Tibial nerve (tissue), 4 donors: ENCODE measurements at places on chromosomes 16 and 17.

GRCh38 chr17:19928299-19928698, 49.3 kb downstream of the AKAP10 start:
- DNase-seq = no peak

- no peak for DNase-seq
Observed at GRCh38 chr17:21176773-21177395, 37.1 kb downstream of the TMEM11 start.

DNA sequence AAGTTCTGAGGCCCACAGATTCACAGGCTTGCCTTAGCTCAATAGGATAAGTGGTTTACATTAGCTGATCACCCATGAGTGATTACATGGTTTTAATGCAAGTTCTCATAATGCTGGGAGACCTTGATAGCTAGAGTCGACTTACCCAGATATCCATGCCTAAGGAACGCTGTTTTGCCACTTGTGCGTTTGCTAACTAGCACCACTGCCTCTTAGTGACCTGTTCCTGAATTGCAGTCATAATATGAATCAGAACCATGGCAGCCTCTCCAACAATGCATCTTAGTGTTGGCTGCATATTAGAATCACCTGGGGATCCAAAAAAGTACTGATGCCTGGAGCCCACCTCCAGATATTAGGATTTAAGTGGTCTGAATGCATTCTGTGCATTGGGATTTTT, 251.1 kb upstream of the CDH5 start:
- no peak for DNase-seq

- DNase-seq = no peak
Observed at GRCh38 chr16:71249399-71249798, 18.9 kb upstream of the HYDIN start.

DNA sequence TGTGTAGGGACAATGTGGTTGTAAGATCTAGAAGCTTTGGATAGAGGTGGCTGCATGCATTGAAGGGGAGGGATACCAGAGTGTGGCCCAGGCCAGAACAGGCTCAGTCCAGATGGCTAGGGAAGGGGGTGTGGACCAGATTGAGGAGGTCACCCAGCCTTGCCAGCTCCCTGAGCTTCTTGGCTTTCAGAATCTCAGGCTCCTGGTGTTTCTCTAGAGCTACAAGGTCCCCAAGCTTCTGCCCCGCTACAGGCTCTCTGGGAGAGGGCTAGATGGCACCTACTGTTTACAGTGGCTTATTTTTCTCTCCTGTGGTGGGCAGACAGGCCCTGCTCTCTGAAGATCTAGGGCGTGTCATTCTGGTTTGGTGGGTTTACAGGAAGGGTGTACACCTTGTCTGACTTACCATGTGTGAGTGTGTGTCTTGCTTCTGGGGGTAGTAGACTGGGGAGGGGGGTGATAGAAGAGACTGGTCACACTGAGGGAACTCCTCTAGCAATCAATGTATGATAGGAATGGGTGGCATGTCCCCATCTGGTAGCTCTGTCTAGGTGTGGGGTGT, 1.1 kb downstream of the RARA start:
- peak; percentile 12 for DNase-seq

GRCh38 chr16:9950658-9951057, 231.6 kb downstream of the GRIN2A start:
- DNase-seq = no peak

GRCh38 chr16:67173808-67174705, 3.7 kb downstream of the NOL3 start:
- DNase-seq = peak; percentile 72

GRCh38 chr17:65013613-65014391, 42.7 kb downstream of the GNA13 start:
- DNase-seq = no peak

- no peak for DNase-seq
Observed at GRCh38 chr17:60904582-60904981, 226.9 kb downstream of the BCAS3 start.

DNA sequence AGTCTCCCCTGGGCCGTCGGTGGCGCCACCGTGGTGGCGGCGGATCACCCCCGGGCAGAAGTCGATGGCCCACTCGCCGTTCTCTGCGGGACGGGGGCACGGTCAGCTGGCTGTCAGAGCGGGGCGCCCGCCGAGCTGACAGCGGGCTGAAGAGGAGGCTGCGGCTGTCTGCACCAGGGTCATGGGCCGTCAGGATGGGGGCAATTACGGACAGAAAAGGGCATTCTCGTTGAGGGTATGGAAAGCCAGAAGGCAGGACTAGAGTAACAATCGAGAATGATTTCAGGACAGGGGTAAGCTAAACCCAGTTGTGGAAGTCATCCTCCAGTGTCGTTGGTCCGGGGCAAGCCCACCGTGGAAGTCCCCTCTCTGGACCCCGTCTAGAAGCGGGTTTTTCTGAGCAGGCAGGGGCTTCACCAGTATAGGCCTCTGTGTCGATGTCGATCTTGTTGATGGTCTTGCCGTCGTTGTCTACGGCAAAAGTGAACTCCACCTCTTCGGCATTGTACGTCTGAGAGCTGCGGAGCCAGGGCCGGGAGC, 1.7 kb downstream of the CHRNE start:
- no peak for DNase-seq

DNA sequence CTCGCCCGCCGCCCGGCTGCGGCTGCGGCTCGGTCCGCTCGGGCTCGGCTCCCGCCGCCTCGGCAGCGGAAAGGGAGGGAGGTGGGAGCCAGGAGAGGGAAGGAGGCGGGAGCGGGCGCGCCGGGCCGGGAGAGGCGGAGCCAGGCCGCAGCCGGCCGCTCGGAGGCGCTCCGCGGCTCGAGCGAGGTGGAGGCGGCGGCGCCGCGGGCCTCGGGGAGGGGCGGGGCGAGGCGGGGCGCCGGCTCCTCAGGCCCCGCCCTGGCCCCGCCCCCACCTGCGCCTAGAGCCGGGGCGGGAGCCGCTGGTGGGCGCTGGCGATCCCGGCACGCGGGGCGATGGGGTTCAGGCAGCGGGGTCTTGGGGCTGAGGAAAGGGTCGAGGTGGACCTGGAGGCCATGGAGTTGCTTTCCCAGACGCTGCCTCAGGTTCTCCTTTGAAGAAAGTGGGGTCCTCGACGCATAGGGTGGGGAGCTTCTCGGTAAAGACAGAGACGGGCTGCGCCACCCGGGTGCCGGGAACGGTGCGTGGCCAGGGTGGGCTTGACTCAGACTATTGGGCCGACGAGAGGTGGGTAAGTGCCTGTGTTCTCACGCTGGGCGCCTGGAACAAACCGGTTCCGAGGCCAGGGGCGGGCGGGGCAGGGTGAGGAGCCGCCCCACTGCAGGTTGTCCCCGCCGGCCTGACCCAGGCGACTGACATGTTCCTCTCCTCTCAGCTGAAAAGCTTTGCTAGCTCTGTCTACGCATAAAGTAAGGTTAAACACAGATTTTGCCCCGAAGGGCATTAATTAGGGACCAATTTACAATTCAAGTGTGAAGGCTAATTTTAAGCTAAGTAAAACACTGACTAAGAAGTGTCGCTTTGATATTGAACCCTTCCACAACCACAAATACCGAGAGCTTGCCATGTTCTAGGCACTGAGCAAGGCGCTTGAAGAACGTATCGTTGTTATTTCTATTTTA, at the start of gene CMTM4:
CMTM4 (minus strand) TSS at position 75 of the 962 bp plus-strand sequence. CDS start 218 bp downstream, outside the sequence.
- peak; percentile 74 for DNase-seq

DNA sequence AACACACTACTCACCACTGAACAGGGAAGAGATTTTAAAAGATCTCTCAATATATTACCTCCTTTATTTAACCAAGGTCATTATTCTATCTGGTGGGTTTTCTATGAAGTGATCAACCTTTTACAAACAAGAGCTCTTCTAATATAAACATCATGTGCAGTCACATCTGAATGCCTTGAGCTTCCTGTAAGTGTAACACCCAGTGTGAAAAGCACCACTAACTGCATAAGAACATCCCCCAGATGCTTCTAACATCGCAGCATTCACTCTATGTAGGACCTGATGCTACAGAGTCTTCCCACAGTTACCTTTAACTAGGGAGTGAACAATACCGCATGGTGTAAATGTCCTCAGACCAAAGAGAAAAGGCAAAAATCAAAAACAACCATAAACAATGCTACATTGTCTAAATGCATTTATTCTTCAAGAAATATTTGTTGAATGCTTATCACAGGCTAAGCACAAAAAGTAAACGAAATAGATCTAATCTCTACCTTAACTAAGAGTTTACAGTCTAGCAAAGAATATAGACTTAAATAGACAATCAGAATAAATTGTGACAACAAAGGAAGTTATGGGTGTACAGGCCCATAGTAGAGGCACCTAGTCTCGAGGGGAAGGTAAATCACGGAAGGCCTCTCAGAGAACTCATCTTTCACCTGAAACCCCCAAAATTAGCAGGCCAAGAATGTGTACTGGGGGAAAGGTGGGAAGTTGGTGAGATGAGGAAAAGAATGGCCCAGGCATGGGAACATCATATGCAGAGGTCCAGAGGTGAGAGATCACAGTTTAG, 16.2 kb downstream of the SKAP1 start:
- no peak for DNase-seq

GRCh38 chr16:30985401-30986128, 558 bp downstream of the HSD3B7 start:
- DNase-seq = no peak

- no peak for DNase-seq
Observed at GRCh38 chr16:55100100-55100499, 169.4 kb downstream of the IRX5 start.

DNA sequence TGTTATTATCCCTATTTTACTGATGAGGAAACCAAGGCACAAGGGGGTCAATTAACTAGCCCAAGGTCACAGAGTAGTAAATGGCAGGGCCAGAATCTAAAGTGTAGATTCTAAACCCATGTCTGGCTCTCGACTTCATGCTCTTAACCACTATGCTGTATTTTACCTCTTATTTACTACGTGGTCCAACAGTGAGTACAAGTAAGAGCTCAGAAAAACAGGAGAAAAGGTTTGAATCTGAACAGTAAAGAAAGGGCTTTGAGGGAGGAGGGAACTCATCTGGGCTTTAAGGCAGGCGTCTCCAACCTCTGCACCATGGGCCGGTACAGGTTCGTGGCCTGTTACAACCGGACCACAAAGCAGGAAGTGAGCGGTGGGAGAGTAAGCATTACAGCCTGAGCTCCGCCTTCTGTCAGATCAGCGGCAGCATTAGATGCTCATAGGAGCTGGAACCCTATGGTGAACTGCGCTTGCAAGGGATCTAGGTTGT, 62.9 kb downstream of the SMURF2 start:
- DNase-seq = peak; percentile 17

GRCh38 chr16:79018650-79019429, 581.7 kb downstream of the MAF start:
- DNase-seq = no peak

- DNase-seq = no peak
Observed at GRCh38 chr16:86883583-86884389, 305.4 kb downstream of the FOXL1 start.

GRCh38 chr17:35578929-35579432, 610 bp upstream of the PEX12 start:
- no peak for DNase-seq

DNA sequence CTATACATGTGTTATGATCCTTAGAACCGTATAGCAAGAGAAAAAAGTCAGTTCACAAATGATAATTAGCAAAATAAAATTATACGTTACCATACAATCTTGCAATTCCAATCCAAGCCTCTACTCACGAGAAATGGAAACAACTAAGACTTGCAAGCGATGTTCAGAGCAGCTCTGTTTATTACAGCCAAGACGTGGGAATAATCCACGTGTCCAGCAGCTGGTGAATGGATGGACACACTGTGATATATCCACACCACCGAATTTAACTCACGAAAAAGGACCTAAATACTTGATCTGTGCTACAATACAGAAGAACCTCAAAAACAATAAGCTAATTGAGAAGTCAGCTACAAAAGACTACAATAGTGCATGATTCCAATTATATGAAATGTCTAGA, 88.1 kb downstream of the ADCY9 start:
- DNase-seq = no peak

DNA sequence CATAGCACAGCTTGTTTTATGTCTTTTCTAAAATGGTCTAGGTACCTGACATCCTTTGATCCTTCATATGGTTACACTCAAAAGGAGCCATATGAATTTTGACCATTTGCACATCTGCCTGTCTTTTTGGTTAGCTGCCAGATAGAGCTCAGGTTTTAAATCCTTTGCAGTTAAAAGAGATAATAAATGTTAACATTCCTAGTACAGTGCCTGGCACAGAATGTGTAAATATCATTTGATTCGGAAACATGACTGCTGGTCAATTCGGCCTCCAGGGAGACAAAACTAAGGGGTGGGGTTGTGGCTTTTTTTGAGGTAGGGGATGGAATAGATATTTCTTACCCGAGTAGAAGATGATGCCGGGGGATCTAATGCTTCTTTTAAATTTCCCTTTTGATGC, 64.2 kb downstream of the FTO start:
- DNase-seq = no peak

GRCh38 chr17:76670020-76670717, 26.6 kb upstream of the ST6GALNAC1 start:
- no peak for DNase-seq

DNA sequence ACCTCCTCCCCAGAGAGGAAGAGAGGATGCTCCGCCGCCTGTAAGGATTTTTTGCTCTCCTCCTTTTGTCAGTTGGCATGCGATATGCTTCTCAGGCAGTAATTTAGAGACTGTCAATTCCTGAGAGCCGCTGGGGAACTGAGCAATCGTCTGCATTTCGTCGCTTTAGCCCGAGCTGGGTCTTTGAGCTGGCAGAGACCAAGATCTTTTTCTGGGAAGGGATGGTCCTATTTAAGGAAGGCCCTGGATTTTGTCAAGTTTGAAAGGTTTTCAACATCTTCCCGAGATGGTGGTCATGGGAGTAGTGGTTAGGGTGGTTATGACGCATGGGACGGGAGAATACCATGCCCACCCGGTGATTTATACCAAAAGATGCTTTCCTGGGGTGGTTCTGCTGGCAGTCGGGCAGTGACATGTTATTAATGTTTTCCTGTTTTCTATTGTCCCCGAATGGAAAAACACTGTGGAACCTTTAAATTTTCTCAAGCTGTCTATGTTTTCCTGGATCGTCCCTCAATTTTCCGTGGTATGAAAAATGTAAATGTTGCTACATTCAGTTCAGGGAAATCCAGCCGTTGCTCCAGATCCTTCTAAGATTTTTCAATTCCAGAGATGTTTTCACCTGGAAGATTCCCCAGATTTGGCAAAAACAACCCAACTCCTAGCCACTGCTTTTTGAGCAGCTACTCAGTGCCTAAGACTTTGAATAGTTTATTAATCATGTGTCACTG, 586.4 kb downstream of the MAF start:
- DNase-seq = no peak
